ENCODE measurements at places on chromosomes 12 and 14. TPM values are rescaled to one million over a fixed set of nuclear protein-coding genes. Genes with fewer than 3 reads are reported as not detected.

The MYF5 gene
- total RNA-seq = not detected

The GUCY2C gene
- not detected for total RNA-seq

The LBHD2 gene
- total RNA-seq = not detected

The VDR gene
- total RNA-seq = 0.67 TPM

The ABHD12B gene
- not detected for total RNA-seq

The GARIN6 gene
- total RNA-seq = not detected

The STX2 gene
- total RNA-seq = 34.5 TPM

The PMEL gene
- 0.33 TPM for total RNA-seq

The ITGB7 gene
- total RNA-seq = 0.42 TPM

The CAPZA3 gene
- not detected for total RNA-seq

The CYP46A1 gene
- under 0.01 TPM for total RNA-seq

The CLEC6A gene
- not detected for total RNA-seq

All from pulmonary artery endothelial cell (primary cell).